ENCODE measurements at places on chromosomes 6 and 20. TPM values are rescaled to one million over a fixed set of nuclear protein-coding genes. Genes with fewer than 3 reads are reported as not detected.

PRRT1 gene
- total RNA-seq, result 0.77 TPM

CYP24A1 gene
- not detected for total RNA-seq

ELOVL2 gene
- total RNA-seq, result not detected

TSHZ2 gene
- 91.0 TPM for total RNA-seq

LKAAEAR1 gene
- total RNA-seq, result not detected

LYRM4 gene
- total RNA-seq, result 32.7 TPM

FAXC gene
- total RNA-seq, result not detected

RUNX2 gene
- 20.8 TPM for total RNA-seq

SLC22A3 gene
- not detected for total RNA-seq

DYNLT2 gene
- total RNA-seq, result 2.6 TPM

MYL9 gene
- total RNA-seq, result 0.95 TPM

GNAS-AS1 gene
- total RNA-seq, result 3.0 TPM

MAP7 gene
- 1.3 TPM for total RNA-seq

HLA-F gene
- total RNA-seq, result 504 TPM

CLPSL1 gene
- not detected for total RNA-seq

COL9A3 gene
- not detected for total RNA-seq

RGS17 gene
- total RNA-seq, result not detected

SLC13A3 gene
- total RNA-seq, result not detected

RIMS4 gene
- total RNA-seq, result 0.18 TPM

C6orf47 gene
- 15.0 TPM for total RNA-seq

TBX18 gene
- not detected for total RNA-seq

SPATS1 gene
- total RNA-seq, result not detected

NR2E1 gene
- total RNA-seq, result not detected

KHDC1 gene
- 4.0 TPM for total RNA-seq

LTA gene
- total RNA-seq, result 1,366 TPM

ADAT2 gene
- 30.8 TPM for total RNA-seq

FAM217A gene
- total RNA-seq, result not detected

DDX43 gene
- 0.09 TPM for total RNA-seq

CEP85L gene
- total RNA-seq, result 38.5 TPM

SHLD1 gene
- 11.2 TPM for total RNA-seq

SEL1L2 gene
- total RNA-seq, result not detected

BMP2 gene
- not detected for total RNA-seq

FLRT3 gene
- total RNA-seq, result not detected

KIF13A gene
- not detected for total RNA-seq

ADRM1 gene
- total RNA-seq, result 92.6 TPM

C20orf141 gene
- not detected for total RNA-seq

COL9A1 gene
- not detected for total RNA-seq

POPDC3 gene
- total RNA-seq, result not detected

SAMD10 gene
- total RNA-seq, result 8.2 TPM

KHDC1L gene
- total RNA-seq, result not detected

PAK5 gene
- total RNA-seq, result not detected

USP49 gene
- 16.7 TPM for total RNA-seq

LINC00237 gene
- total RNA-seq, result not detected

VNN1 gene
- not detected for total RNA-seq

PPARD gene
- 23.2 TPM for total RNA-seq

TJAP1 gene
- 35.0 TPM for total RNA-seq

TDRD6 gene
- total RNA-seq, result not detected

PDE7B gene
- 0.27 TPM for total RNA-seq

SIRPB2 gene
- total RNA-seq, result not detected

PPP1R3G gene
- total RNA-seq, result 0.07 TPM

ETV7 gene
- 2.0 TPM for total RNA-seq

SERPINB1 gene
- 169 TPM for total RNA-seq
